ENCODE measurements at places on chromosomes 2 and 18. TPM values are rescaled to one million over a fixed set of nuclear protein-coding genes. Genes with fewer than 3 reads are reported as not detected.

GRCh38 chr2:175001566-175001965 lies 3.6 kb downstream of the CHN1 start:
- H3K36me3 ChIP-seq = peaks cover 1% of the 10 kb centered on the region
- DNase-seq = no peak
- peaks cover 42% of the 10 kb centered on the region for H3K27me3 ChIP-seq
- peaks cover 15% of the 10 kb centered on the region for H3K4me1 ChIP-seq

- peaks cover 3% of the 10 kb centered on the region for H3K27me3 ChIP-seq
- DNase-seq = no peak
- no peak overlapping the region for H3K27ac ChIP-seq
- H3K4me3 ChIP-seq = no peak overlapping the region
- H3K4me1 ChIP-seq = no peaks in the 10 kb centered on the region
Measured at GRCh38 chr18:58229162-58229561, 185.1 kb downstream of the NEDD4L start.

GRCh38 chr2:221467610-221468009 lies 104.5 kb downstream of the EPHA4 start:
- DNase-seq = no peak
- H3K4me1 ChIP-seq = peaks cover 36% of the 10 kb centered on the region
- H3K36me3 ChIP-seq = no peaks in the 10 kb centered on the region

- H3K36me3 ChIP-seq = no peaks in the 10 kb centered on the region
- no peaks in the 10 kb centered on the region for H3K27me3 ChIP-seq
Measured at GRCh38 chr18:26821181-26821580, 44.3 kb downstream of the AQP4 start.

DNA sequence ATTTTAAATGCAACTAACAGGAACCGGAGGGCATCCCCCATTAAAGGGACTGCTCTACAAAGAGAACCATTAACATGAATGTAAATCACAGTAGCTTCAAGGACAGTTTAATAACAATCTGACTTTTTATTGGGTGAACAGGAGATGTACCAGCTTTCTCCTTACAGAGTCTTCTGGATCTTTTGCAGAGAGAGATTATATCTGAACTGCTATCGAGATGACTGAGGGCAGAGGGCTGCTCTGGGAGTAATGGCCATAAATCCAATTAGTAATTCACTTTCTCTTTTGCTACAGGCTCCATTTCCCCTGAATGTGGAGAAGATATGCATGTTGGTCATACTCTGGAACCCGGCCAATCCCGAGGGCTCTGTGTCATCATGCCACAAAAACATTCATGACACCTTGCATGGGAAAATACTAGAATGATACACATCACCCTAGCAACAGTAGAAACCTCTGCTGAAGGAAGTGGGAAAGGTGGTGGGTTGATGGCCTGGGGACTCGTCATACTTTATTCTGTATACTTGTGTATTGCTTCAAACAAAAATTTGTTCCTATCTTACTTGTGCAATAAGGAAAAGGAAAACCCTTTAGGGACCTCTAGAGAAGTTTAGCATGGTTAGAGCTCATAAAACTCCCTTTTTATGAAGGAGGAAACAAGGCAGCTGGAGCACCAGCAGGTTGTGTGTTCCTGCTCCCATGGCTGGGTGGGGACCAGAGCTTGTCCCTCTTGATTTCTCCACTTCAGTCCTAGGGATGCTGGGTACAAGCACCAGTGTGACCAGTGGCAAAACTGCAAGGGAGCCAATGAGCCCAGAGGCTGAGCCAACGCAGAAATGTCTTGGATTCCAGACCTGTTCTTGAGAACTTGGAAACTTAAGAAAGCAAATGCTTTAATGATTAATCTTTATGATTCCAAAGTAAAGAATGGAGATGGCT lies 26.0 kb downstream of the CTAGE1 start:
- no peak overlapping the region for H3K27ac ChIP-seq
- peaks cover 11% of the 10 kb centered on the region for H3K4me1 ChIP-seq
- no peaks in the 10 kb centered on the region for H3K27me3 ChIP-seq
- H3K36me3 ChIP-seq = no peaks in the 10 kb centered on the region
- peak; percentile 61 for DNase-seq

The SIX3 gene
- not detected for total RNA-seq

GRCh38 chr2:231810905-231811304 lies 24.7 kb downstream of the COPS7B start:
- no peak overlapping the region for H3K4me3 ChIP-seq
- H3K27ac ChIP-seq = no peak overlapping the region
- H3K27me3 ChIP-seq = no peaks in the 10 kb centered on the region

The NTSR2 gene
- total RNA-seq = not detected

DNA sequence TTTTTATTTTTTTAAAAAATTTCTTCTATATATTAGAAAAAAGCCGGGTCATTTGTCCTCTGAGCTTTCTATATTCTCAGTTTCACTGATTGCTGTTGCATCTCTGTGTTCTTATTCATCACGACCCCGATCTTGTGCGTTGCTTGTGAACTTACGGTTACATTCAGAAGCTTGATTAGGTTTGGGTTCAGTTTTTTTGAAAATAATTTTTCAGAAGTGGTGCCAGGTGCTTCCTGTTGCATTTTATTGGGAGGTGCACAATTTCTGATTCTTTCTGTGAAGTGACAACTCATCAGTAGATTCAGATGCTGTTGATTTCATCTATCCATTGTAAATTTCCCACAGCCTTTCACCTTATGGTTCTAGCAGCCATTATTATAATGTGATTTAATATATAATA lies 147.3 kb downstream of the INHBB start:
- DNase-seq = no peak
- H3K4me1 ChIP-seq = no peaks in the 10 kb centered on the region
- H3K27ac ChIP-seq = no peak overlapping the region
- H3K27me3 ChIP-seq = peaks cover 12% of the 10 kb centered on the region
- no peak overlapping the region for H3K4me3 ChIP-seq
- H3K36me3 ChIP-seq = no peaks in the 10 kb centered on the region

The CROCC2 gene
- not detected for total RNA-seq

DNA sequence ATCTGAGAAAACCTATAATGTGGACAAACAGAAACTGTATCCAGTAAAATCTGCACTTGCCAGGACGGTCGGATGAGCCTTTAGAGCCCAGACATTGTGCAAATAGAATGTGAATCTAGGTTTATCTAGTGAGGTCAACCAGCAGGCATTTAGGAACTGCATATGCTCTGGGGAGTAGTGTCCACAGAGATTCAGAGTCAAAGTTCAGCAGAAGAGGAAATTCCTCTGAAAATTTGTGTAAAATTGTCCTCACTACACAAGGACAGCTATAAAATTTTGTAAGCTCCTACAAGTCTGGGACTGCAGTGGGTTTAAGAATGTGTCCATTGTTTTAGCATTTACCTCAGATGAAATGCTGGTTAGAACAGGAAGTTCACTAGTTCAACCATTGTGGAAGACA lies 9.8 kb upstream of the NDUFV2 start:
- H3K36me3 ChIP-seq = peaks cover 24% of the 10 kb centered on the region
- H3K27ac ChIP-seq = peak overlapping the region; percentile 62
- no peak overlapping the region for H3K4me3 ChIP-seq
- peaks cover 87% of the 10 kb centered on the region for H3K4me1 ChIP-seq

The DLGAP1 gene
- total RNA-seq = not detected

GRCh38 chr2:26758790-26759321 lies 5.2 kb upstream of the SLC35F6 start:
- H3K36me3 ChIP-seq = no peaks in the 10 kb centered on the region
- peak overlapping the region; percentile 45 for H3K27ac ChIP-seq
- H3K27me3 ChIP-seq = peaks cover 6% of the 10 kb centered on the region
- DNase-seq = no peak
- peaks cover 30% of the 10 kb centered on the region for H3K4me1 ChIP-seq

- no peak for DNase-seq
- H3K27me3 ChIP-seq = no peaks in the 10 kb centered on the region
- H3K27ac ChIP-seq = no peak overlapping the region
- no peak overlapping the region for H3K4me3 ChIP-seq
- no peaks in the 10 kb centered on the region for H3K36me3 ChIP-seq
Measured at GRCh38 chr2:53286345-53286744, 481.3 kb upstream of the CHAC2 start.

- no peak for DNase-seq
- H3K36me3 ChIP-seq = no peaks in the 10 kb centered on the region
- no peak overlapping the region for H3K4me3 ChIP-seq
- H3K27ac ChIP-seq = no peak overlapping the region
Measured at GRCh38 chr2:204486805-204487204, 58.5 kb upstream of the PARD3B start.

The MEMO1 gene
- total RNA-seq = 44.3 TPM

DNA sequence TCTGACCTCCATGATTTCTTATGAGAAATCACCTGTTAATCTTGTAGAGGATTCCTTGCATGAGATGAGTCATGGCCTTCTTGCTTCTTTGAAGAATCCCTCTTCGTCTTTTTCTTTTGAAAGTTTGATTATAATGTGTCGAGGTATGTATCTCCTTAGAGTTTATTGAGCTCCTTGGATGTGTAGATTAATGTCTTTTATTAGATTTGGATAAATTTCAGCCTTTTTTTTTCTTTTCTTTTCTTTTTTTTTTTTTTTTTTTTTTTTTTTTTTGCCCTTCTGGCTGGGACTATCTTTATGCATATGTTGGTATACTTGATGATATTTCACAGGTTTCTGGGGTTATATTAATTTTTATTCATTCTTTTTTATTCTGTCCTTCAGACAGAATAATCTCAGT lies 72.3 kb upstream of the ITGA4 start:
- peaks cover 27% of the 10 kb centered on the region for H3K36me3 ChIP-seq
- H3K27ac ChIP-seq = no peak overlapping the region
- no peaks in the 10 kb centered on the region for H3K4me1 ChIP-seq
- no peaks in the 10 kb centered on the region for H3K27me3 ChIP-seq
- H3K4me3 ChIP-seq = no peak overlapping the region
- DNase-seq = no peak

- no peak overlapping the region for H3K4me3 ChIP-seq
- no peak overlapping the region for H3K27ac ChIP-seq
- H3K27me3 ChIP-seq = no peaks in the 10 kb centered on the region
- DNase-seq = no peak
- no peaks in the 10 kb centered on the region for H3K4me1 ChIP-seq
Measured at GRCh38 chr2:63301481-63301880, 250.9 kb downstream of the OTX1 start.

- H3K4me3 ChIP-seq = no peak overlapping the region
- no peak for DNase-seq
- H3K36me3 ChIP-seq = peaks cover 26% of the 10 kb centered on the region
- H3K27ac ChIP-seq = no peak overlapping the region
- H3K4me1 ChIP-seq = no peaks in the 10 kb centered on the region
Measured at GRCh38 chr18:22987547-22988189, 54.5 kb downstream of the RBBP8 start.

GRCh38 chr18:35289727-35290093 lies 319 bp downstream of the ZSCAN30 start:
- peak; percentile 61 for DNase-seq
- peak overlapping the region; percentile 99 for H3K4me3 ChIP-seq
- H3K36me3 ChIP-seq = peaks cover 65% of the 10 kb centered on the region
- H3K4me1 ChIP-seq = peaks cover 34% of the 10 kb centered on the region
- H3K27ac ChIP-seq = peak overlapping the region; percentile 94

DNA sequence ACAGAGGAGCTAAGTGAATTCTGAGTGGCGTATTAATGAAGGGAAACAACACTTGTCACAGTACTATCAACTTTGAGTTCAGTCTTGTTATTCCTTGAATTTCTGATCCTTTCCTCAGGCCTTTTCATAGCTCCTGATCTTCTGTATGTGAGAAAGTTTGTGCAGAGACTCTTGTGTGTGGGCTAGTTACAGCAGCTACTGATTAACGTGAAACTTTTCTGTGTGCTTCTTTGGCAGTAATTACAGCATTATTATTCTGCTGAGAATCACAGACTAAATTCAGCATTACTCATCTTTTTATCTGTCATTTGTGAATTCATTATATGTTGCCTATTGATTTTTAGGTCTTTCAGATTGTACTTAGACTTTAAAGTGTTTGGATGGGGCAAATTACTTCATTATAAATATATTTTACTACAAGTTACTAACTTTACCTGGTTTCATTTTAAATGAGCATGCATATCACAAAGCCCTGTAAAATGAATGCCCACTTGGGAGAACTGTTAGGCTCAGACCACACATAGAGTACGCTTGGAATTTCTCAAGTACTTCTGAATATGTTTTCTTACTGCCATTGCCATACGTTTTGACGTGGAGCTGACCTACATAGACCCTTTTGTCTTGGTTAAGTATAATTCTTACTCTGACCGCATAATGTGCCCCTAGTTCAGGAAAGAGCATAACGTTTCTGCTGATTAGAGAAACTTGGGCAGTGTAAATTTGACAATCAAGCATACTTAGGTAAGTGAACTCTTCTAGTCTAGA lies 36.2 kb downstream of the CREB1 start:
- peaks cover 2% of the 10 kb centered on the region for H3K4me1 ChIP-seq
- no peak overlapping the region for H3K4me3 ChIP-seq
- peaks cover 53% of the 10 kb centered on the region for H3K36me3 ChIP-seq
- H3K27me3 ChIP-seq = no peaks in the 10 kb centered on the region
- DNase-seq = no peak
- H3K27ac ChIP-seq = no peak overlapping the region

DNA sequence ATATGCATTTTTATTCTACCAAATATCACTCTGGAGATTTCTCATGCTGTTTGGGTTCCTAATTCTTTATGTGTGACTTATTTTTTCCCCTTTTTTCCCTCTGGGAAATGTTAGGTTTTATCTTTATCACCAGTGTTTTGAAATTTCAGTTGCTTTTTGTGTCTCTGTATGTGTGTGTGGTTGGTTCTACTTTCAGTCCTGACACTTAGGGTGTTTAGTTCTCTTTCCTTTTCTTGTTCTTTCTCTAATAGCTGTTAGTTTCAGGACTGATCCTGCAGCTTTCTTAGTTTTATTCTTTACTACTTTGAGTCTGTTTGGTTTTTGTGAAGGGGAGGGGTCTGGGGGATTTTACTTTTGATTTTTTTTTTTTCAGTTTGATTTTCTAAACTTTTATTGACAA lies 23.1 kb downstream of the PPM1B start:
- no peaks in the 10 kb centered on the region for H3K27me3 ChIP-seq
- H3K4me1 ChIP-seq = peaks cover 33% of the 10 kb centered on the region
- H3K27ac ChIP-seq = peak overlapping the region; percentile 51
- peak overlapping the region; percentile 4 for H3K4me3 ChIP-seq
- peaks cover 29% of the 10 kb centered on the region for H3K36me3 ChIP-seq

DNA sequence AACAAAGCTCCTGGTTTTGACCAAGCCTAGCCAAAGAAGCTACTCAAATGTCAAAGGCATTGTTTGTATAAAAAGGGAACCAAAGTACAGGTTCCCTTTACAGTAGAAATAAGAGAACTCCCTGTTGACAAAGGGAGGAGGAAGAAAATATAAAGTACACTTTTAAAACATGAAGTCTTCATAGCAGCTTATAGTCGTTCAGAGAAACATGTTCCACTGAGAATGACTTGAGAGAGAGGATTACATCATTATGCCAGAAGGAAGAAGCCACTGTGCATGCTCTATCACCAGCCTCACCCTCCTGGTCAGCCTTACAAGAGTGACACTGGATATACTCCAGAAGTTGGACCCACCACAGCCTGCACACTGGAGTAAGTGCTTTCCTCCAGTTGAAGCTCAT lies 2.5 kb upstream of the DHRS9 start:
- H3K36me3 ChIP-seq = no peaks in the 10 kb centered on the region
- DNase-seq = no peak
- H3K4me1 ChIP-seq = peaks cover 5% of the 10 kb centered on the region
- H3K27ac ChIP-seq = no peak overlapping the region
- H3K27me3 ChIP-seq = no peaks in the 10 kb centered on the region

GRCh38 chr2:170690640-170691039 lies 24.5 kb upstream of the SP5 start:
- DNase-seq = no peak
- H3K4me1 ChIP-seq = no peaks in the 10 kb centered on the region
- H3K36me3 ChIP-seq = no peaks in the 10 kb centered on the region

GRCh38 chr2:9556121-9556743 lies 602 bp upstream of the ADAM17 start:
- DNase-seq = peak; percentile 69
- H3K4me1 ChIP-seq = peaks cover 63% of the 10 kb centered on the region
- H3K27ac ChIP-seq = peak overlapping the region; percentile 97
- no peaks in the 10 kb centered on the region for H3K27me3 ChIP-seq

Measured in activated CD8-positive, alpha-beta memory T cell treated with anti-CD3 and anti-CD28 coated beads, Interleukin-2, amount 10 ng/mL, durations not matched to agents 7 days and 5 days (primary cell).